Calu3 (cell line): ENCODE measurements at places on chromosomes 6 and 20. TPM values are rescaled to one million over a fixed set of nuclear protein-coding genes. Genes with fewer than 3 reads are reported as not detected.

DEFB112 gene
- not detected in 2 replicates for total RNA-seq

OPRM1 gene
- total RNA-seq, result not detected in 2 replicates

REM1 gene
- not detected in 2 replicates for total RNA-seq

KIAA0408 gene
- total RNA-seq, result 0.31 and 0.91 TPM in 2 replicates

NTSR1 gene
- total RNA-seq, result not detected in 2 replicates

KCNK15 gene
- 1.5 and 4.8 TPM in 2 replicates for total RNA-seq

PSORS1C1 gene
- total RNA-seq, result 9.4 and 11.0 TPM in 2 replicates

CALHM6 gene
- total RNA-seq, result 1.4 TPM in 1 of 2 replicates, not detected in the other

SPTLC3 gene
- 7.5 and 11.1 TPM in 2 replicates for total RNA-seq

SLC35F1 gene
- not detected in 2 replicates for total RNA-seq
